ENCODE measurements at places on chromosomes 1 and 21. TPM values are rescaled to one million over a fixed set of nuclear protein-coding genes. Genes with fewer than 3 reads are reported as not detected.
A peak's percentile ranks its signal among the peaks of the same experiment; 100 is the strongest.

KCNE2 gene
- 0.59 TPM for total RNA-seq

KCNC4 gene
- total RNA-seq = 8.2 TPM

DNA sequence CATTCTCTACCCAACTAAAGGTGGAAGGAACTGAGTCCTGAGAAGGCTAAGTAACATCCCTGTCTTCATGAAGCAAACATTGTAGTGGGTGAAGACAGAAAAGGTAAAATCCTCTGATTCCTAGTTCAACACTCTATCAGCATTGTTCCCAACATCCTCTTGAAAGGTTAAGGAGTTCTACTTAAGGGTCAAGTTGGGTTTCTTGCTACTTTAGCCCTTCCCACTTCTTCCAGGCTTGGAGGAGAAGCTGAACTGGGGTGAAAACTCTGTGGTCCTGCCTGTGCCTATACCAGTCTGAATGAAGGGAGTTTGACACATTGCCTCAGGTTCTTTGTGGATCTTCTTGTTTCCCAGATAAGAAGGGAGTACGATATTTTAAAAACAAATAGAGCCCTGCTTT lies 54.1 kb downstream of the ATP2B4 start:
- no peak for DNase-seq

DNA sequence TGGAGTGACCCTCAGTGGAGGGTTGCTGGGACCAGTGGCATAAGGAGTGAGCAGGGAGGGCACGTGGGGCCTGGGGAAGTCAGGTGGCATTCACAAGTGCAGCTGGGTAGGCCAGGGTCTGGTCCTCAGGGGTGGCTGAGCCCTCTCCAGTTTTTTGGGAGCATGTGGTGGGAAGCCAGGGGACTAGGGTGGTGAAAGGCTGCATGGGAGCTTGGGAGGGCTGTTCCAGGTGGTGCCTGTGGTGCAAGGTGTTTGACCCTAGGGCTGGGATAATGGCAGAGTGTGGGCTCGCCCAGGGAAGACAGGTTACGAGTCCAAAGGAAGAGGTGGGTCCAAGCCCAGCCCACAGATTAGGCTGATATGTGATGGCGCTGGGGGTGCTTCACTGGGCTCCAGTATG lies 30.5 kb downstream of the MAN1C1 start:
- DNase-seq = no peak

- DNase-seq = no peak
These were observed 27.5 kb downstream of the KAZN start for GRCh38 chr1:14625996-14626395.

GRCh38 chr1:161091093-161091492 lies 1.7 kb upstream of the NECTIN4 start:
- DNase-seq = peak; percentile 29

DNA sequence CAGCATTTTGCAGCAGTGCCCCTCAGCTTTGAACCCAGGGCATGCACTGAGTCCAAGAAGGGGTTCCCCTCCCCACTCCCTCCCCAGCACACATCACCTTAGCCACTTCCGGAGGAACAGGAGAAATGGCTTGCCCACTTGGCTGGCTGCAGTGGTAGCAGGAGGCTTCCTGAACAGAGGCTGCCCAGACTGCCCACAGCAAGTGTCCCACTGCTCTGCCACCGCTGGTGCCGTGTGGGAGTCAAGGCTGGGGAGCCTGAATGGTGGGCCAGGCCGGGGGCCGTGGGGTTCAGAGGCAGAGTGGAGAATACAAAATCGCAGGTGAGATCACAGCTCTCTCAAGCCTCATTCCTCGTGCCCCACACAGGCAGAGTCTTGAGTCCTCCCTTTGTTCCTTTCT lies 34.5 kb downstream of the CD247 start:
- no peak for DNase-seq

DNA sequence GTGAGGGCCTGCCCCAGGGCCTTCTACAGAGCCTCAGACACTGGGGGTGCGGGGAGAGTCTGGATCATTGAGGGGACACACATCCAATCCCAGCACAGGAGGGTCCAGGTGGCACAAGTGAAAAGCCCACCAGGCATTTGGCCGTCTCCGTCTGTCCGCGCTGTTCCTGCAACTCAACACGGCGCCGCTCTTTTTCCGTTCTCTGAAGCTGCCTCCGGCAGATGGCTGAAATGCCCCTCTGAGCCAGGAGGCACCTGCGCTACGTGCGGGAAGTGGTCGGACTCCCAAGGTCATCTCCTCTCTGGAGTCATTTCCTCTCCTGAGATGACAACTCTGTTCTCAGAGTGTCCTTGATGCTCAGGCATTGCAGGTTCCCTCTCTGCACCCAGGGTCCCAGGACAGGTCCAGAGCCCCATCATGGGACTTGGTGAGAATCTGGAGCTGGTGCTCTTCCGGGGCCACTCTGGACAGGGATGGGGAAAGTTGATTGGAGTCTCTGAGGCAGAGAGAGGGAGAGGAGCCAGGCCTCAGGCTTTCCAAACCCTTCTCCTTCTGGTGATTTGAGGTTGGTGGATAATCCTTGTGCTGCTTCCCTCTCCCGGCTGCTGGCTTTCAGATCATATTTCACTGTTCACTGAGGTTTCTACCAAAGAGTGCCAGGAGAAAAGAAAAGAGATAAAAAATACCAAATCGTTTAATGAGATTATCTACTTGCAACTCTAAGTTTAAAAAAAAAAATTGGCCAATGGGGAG lies 14.0 kb upstream of the MIXL1 start:
- peak; percentile 56 for DNase-seq

GRCh38 chr1:1629430-1630190 lies 2.4 kb upstream of the MMP23B start:
- no peak for DNase-seq

DNA sequence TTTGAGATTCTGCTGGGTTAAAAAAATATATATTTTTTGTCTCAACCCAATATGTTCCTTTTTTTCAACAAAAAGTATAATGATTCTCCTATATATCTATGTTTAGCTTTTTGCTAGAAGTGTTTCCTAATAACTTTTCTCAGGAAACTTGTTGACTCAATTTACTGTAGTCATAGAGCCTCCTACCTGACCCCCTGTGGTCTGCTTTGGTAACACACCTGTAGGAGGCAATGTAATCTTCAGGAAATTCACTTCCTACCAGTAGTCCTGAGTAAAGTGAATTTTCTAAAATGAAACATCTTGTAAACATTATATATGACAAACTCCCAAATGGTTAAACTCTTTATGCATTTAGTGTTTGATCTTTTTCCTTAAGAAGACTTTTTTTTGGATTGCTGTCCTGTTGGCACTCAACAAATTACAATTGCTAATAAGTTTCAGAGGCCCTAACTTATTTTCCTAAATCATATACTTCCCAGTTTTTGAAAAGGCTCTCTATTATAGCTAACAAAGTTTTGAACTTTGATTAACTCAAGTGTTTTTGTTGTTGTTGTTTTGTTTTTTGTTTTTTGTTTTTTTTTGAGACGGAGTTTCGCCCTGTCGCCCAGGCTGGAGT lies 118.3 kb downstream of the OLFML2B start:
- DNase-seq = peak; percentile 57

- DNase-seq = no peak
These were observed 61.4 kb upstream of the CNN3 start for GRCh38 chr1:94988356-94988755.
